ENCODE measurements at places on chromosomes 5 and 9. TPM values are rescaled to one million over a fixed set of nuclear protein-coding genes. Genes with fewer than 3 reads are reported as not detected.

Gene MRPL22
- total RNA-seq: 35.9 TPM

Gene ZBTB34
- total RNA-seq: 4.4 TPM

Gene UGT3A2
- not detected for total RNA-seq

Gene ZNF354C
- total RNA-seq: 3.3 TPM

Gene SYNPO
- 23.8 TPM for total RNA-seq

Gene FBXO4
- total RNA-seq: 9.9 TPM

Gene SLC27A6
- 1.6 TPM for total RNA-seq

Gene DMRT2
- not detected for total RNA-seq

Gene CCL21
- 0.81 TPM for total RNA-seq

Gene LRRTM2
- under 0.01 TPM for total RNA-seq

Gene CCDC152
- total RNA-seq: 1.2 TPM

Gene PAX5
- not detected for total RNA-seq

Gene FBLL1
- 0.29 TPM for total RNA-seq

Gene SLC6A19
- total RNA-seq: not detected

Gene SLC6A3
- not detected for total RNA-seq

Gene ACTBL2
- total RNA-seq: not detected

Gene ANKRD20A1
- total RNA-seq: not detected

Gene OR1J2
- total RNA-seq: not detected

Gene CSF1R
- 0.15 TPM for total RNA-seq

Gene GRXCR2
- total RNA-seq: not detected

Gene PALM2AKAP2
- 9.4 TPM for total RNA-seq

Gene LCN9
- not detected for total RNA-seq

Gene ELAVL2
- 0.12 TPM for total RNA-seq

Gene ZNF484
- 7.7 TPM for total RNA-seq

Gene OSTF1
- total RNA-seq: 31.3 TPM

Gene ISL1
- total RNA-seq: not detected

Gene CERCAM
- 250 TPM for total RNA-seq

Gene FAXDC2
- total RNA-seq: 20.8 TPM

Gene CDH9
- total RNA-seq: not detected

Gene QRFP
- not detected for total RNA-seq
